Stimulated activated effector memory CD8-positive, alpha-beta T cell treated with anti-CD3 and anti-CD28 coated beads, Interleukin-12 subunit alpha, Interleukin-12 subunit beta, amount 100 ng/mL, for 72 hours (primary cell): ENCODE measurements at places on chromosomes 13 and 19.

GRCh38 chr13:102769679-102770078, 3.9 kb downstream of the TEX30 start:
- no peak for DNase-seq

DNA sequence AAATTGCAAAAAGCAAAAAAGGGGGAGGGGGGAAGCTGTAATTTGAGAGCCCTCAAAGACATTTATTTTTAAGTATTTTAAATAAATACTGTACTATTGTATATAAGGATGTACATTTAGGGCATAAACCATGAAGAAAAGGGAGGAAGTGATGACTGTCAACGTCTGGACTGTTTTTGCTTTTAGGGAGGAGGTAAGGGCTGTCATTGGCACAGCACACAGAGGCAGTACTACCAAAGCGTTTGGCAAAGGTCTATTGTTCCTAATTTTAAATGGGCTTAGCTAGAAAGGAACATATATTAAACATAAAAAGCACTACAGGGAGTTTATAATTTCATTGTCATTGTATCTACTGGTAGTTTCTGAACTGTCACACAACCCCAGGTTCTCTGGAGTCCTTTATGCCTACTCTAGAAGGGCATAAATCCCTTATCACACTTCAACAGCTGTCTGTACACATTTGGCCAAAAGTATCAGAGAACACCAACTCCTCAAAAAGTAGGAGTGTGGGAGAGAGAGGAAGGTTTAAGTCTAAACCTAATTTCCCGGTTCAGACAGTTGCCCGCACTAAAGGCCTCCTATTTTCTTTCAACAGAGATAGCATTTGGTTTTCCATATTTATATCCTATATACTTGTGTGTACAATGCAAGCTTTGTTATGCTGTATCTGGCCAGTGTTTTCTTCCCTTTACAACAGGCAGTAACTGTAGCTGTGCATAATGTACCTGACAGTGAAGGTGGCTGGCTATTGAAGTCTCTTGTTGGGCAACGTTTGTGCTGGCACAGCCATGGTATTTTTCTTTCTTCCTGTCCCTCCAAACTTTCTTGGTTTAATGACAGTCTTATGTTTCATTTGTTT, 406.2 kb downstream of the KLF5 start:
- DNase-seq = no peak

DNA sequence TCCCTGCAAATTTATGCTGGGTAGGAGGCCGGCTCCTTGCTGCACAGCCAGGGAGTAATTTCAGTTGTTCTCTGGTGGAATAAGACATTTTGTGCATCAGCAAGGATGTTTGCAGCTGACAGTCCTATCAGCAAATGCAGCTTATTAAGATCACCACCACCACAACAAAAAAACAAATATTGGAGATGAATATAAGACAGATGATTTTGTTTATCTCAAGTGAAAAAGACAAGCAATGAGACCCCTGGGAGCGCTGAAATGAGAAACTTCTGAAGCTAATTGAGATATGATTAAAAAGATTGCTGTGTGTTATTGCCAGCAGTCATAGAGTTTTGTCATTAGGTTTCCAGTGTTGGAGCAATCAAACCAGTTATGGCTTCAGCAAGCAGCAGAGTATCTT, 505.6 kb downstream of the GPC6 start:
- no peak for DNase-seq

DNA sequence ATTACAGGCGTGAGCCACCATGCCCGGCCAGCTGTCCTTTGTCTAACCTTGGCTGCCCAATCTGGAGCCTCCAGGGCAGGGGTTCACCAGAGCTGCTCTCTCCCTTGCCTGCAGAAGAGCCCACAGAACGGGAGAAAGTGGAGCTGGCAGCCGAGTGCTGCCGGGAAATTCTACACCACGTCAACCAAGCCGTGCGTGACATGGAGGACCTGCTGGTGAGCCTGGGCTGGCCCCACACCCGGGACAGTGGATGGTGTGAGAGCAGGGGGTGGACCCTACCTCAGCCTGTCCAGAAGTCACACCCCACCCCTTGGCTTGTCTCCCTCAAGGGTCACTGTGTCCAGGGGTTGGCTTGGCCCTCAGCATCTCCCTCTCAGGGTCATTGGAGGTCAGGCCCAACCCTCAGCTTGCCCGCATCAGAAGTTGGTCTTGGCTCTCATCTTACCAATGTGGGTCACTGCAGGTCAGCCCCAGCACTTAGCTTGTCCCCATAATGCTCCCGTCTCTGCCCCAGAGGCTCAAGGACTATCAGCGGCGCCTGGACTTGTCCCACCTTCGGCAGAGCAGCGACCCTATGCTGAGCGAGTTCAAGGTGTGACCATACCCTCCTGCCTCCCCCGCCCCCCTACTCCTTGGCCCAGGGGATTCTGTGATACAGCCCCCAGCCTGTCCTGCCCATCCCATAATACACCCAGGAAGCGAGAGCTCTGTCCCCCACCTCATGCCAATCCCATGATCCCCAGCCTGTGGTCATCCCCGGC, 20.4 kb downstream of the ARHGEF1 start:
- DNase-seq = no peak

- no peak for DNase-seq
These were observed 41.5 kb downstream of the ZNF787 start for GRCh38 chr19:56079609-56080008.
